Subcutaneous preadipocyte (primary cell): ENCODE measurements at places on chromosomes 4 and X. TPM values are rescaled to one million over a fixed set of nuclear protein-coding genes. Genes with fewer than 3 reads are reported as not detected.

The UXT gene
- total RNA-seq, result 79.4 and 143 TPM in 2 replicates

The EFHC2 gene
- total RNA-seq, result 0.20 and 0.37 TPM in 2 replicates

The NKX1-1 gene
- not detected in 2 replicates for total RNA-seq

The LIMCH1 gene
- 0.39 and 0.73 TPM in 2 replicates for total RNA-seq

The FBXW7 gene
- total RNA-seq, result 47.8 and 51.0 TPM in 2 replicates

The C4orf36 gene
- total RNA-seq, result 0.39 TPM in 1 of 2 replicates, not detected in the other

The GRIA2 gene
- total RNA-seq, result not detected in 2 replicates

The STARD8 gene
- total RNA-seq, result 0.59 and 0.73 TPM in 2 replicates

The XAGE2 gene
- total RNA-seq, result not detected in 2 replicates

The FAM53A gene
- total RNA-seq, result 2.3 and 5.1 TPM in 2 replicates

The GLUD2 gene
- total RNA-seq, result 2.5 and 3.7 TPM in 2 replicates

The AFM gene
- not detected in 2 replicates for total RNA-seq

The NAP1L5 gene
- 4.8 and 7.2 TPM in 2 replicates for total RNA-seq

The PROM1 gene
- not detected in 2 replicates for total RNA-seq

The GLRA2 gene
- total RNA-seq, result not detected in 2 replicates

The PABPC5 gene
- 2.5 and 4.0 TPM in 2 replicates for total RNA-seq

The RNF212 gene
- total RNA-seq, result 0.73 and 1.6 TPM in 2 replicates

The NLGN3 gene
- 0.20 and 0.37 TPM in 2 replicates for total RNA-seq

The CABS1 gene
- not detected in 2 replicates for total RNA-seq

The ASIC5 gene
- total RNA-seq, result not detected in 2 replicates

The PDHA1 gene
- 56.5 and 57.7 TPM in 2 replicates for total RNA-seq

The SPARCL1 gene
- total RNA-seq, result 1.1 TPM in 1 of 2 replicates, not detected in the other

The MAGEB17 gene
- total RNA-seq, result not detected in 2 replicates

The HELT gene
- total RNA-seq, result not detected in 2 replicates

The TASL gene
- not detected in 2 replicates for total RNA-seq

The CTAG1B gene
- total RNA-seq, result not detected in 2 replicates

The RPA4 gene
- 1.8 and 2.6 TPM in 2 replicates for total RNA-seq

The CFP gene
- total RNA-seq, result 0.37 and 0.39 TPM in 2 replicates

The GAGE12H gene
- not detected in 2 replicates for total RNA-seq

The EPHA5 gene
- under 0.01 TPM in 1 of 2 replicates, not detected in the other for total RNA-seq

The PDE5A gene
- total RNA-seq, result 2.2 and 4.5 TPM in 2 replicates

The F8A2 gene
- not detected in 2 replicates for total RNA-seq

The AFF1 gene
- total RNA-seq, result 14.9 and 18.4 TPM in 2 replicates

The SETD7 gene
- 76.1 and 82.7 TPM in 2 replicates for total RNA-seq

The TCEAL7 gene
- total RNA-seq, result 22.8 and 26.2 TPM in 2 replicates

The CDS1 gene
- 0.20 TPM in 1 of 2 replicates, not detected in the other for total RNA-seq

The MAGEA1 gene
- total RNA-seq, result not detected in 2 replicates

The HERC5 gene
- 0.73 and 1.4 TPM in 2 replicates for total RNA-seq

The GAGE12J gene
- not detected in 2 replicates for total RNA-seq

The ETDB gene
- total RNA-seq, result not detected in 2 replicates

The FGF5 gene
- total RNA-seq, result 1.5 and 10.6 TPM in 2 replicates

The CNGA1 gene
- not detected in 2 replicates for total RNA-seq

The PWWP3B gene
- not detected in 2 replicates for total RNA-seq

The ALAS2 gene
- not detected in 2 replicates for total RNA-seq

The DAPP1 gene
- total RNA-seq, result not detected in 2 replicates

The TAF7L gene
- total RNA-seq, result 0.37 and 0.39 TPM in 2 replicates

The FAM47E gene
- total RNA-seq, result 0.37 TPM in 1 of 2 replicates, not detected in the other

The RBMXL3 gene
- not detected in 2 replicates for total RNA-seq

The PSAPL1 gene
- total RNA-seq, result not detected in 2 replicates

The SMIM31 gene
- not detected in 2 replicates for total RNA-seq

The UGT2B17 gene
- not detected in 2 replicates for total RNA-seq
